Stimulated activated CD8-positive, alpha-beta memory T cell treated with anti-CD3 and anti-CD28 coated beads, Interleukin-2, amount 100 ng/mL, for 1 hour (primary cell): ENCODE measurements at places on chromosomes 7 and 10.

GRCh38 chr7:43302211-43302711 lies 189.8 kb downstream of the HECW1 start:
- no peak for DNase-seq

DNA sequence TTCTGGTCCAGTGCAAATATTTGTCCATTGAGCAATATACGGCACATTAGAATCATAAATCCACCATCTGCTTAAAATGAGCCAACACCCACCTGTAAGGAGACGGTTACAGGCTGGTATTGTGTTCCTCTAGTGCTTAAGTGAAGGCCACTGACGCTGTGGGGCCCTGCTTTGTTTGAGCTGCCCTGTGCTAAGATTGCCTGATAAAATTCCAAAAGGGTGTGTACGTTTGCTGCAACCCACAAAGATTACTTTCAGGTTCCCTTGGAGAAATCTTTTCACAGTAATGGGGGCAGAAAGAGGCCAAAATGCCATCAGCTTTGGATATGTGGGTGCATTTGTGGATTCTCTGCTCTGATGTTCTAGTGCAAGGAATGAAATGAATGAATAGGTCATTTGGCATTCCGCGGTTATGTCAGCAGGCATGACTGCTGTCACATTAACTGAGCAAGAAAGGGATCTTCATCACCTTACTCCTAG lies 34.4 kb downstream of the AGR3 start:
- no peak for DNase-seq

DNA sequence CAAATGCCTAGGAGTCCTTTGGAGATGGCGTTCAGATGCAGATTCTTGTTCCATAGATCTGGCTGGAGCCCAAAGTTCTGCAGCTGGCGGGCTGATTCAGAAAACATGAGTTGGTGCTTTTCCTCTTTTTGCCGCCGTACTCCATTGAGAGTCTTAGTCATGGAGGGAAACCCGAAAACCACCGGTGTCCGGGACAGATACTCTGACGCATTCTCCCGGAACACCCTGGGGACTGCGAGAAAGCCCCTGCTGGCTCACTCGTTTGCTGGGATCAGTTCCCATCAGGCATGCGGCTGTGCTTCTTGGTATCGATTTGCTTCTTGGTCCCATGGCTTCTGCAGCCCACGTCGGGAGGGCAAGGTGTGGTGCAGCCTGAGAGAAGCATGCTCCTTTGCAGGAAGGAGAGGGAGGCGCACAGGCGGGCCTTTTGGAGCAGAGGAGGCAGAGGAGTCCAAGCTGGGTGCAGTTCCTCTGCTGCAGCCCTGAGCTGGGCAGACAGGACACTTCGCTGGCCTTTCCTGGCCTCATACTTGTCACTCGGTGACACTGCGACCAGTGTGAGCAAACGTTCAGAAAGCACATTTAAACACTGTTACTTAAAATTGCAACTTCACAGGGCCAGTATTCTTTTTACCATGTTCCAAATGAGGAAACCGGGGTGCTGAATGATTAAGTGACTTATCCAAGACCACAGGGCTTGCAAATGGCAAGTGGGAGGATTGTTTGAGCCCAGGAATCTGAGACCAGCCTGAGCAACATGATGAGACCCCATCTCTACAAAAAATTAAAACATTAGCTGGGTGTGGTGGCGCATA lies 30.6 kb upstream of the PFKFB3 start:
- DNase-seq: no peak

GRCh38 chr10:69804775-69805174 lies 3.1 kb downstream of the COL13A1 start:
- DNase-seq: no peak

DNA sequence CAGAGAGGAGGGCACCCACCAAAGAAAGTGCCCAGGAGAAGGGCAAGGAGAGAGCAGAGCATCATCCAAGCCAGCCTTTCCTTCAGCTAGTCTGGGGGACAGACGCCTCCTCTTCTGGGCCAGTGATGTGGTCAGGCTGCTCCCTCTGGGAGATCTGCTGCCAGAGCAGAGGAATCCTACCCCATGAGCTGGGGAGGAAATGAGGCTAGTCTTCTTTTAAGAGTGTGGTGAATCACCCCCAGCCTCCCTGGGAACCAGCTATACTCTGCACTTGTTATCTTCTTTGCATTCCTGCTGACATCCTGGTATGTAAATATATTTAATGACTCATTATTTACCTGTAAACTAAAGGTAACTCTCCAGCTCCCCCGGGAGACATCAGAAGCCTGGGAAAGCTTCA lies 41.6 kb upstream of the EPHB6 start:
- DNase-seq: no peak

- no peak for DNase-seq
These were observed 98.0 kb upstream of the FAM171A1 start for GRCh38 chr10:15469111-15469510.

DNA sequence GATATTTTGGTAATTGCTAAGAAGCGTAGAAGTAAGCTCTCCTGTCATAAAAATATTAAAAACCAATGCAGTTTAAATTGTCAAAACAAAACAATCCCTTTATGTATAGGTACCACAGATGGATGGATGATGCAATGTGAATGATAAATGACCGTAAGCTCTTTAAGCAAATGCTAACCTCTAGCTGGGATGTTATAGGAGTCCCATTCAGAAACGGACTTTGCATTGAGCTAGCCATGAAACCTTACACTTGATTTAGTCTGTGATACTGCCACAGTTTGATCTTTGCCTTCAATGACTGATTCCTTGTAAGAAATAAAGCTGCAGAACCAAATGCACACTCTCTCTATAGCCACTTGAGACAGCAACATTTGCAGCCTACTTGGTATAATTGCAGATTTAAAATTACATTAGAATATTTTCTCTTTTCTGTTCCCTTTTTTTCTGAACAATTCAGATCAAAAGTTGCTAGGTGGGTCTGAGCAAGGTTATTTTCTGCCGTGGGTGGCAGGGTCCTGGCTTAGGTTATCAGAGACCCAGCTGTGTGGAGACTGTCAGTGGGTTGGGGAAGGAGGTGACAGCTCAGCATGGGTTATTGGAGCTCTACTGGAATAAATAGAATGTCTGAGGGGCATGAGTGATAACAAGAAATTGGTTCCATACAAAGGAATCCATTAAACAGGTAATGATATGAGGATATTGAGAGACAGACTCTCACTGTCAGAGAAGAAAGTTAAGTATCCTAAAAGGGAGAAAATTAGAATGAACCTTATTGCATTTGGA lies 258.8 kb upstream of the CDC14C start:
- DNase-seq: no peak

DNA sequence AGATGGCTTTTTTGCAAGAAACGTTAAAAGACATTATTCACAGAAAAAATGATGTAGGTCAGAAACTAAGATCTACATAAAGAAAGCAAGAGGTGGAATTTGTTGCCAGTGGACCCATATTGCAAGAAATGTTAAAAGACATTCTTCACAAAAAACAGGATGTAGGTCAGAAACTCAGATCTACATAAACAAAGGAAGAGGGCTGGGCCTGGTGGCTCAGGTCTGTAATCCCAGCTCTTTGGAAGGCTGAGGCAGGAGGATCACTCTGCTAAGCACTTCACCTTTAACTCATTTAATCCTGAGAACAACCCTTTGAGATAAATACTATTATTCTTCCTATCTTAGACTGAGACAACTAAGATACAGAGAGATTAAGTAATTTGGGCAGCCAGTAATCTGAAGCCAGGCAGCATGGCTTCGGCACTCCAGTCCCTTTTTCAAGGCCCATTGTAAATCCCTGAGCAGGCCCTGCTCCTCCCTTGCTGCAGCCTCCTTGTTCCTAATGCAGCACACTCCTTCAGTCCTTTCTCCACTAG lies 11.6 kb downstream of the ZFAND4 start:
- no peak for DNase-seq

DNA sequence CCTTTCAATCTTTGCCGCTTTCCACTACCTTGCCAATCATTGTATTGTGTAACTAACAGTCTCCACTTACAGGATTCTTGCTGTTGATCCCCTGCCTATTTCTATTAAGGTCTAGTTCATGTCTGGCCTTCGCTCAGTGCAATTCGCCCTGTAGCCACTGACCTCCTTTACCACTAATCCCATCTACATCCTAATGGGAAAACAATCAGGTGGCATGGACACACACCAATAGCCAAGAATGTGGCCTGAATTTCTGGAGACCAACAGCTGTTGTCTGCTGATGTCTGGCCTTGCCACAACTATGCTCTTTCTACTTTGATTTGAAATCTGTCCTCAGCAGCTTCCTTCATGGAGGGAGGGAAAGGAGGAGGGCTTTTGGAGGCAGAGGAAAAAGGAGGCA lies 546.2 kb downstream of the SORCS3 start:
- no peak for DNase-seq

DNA sequence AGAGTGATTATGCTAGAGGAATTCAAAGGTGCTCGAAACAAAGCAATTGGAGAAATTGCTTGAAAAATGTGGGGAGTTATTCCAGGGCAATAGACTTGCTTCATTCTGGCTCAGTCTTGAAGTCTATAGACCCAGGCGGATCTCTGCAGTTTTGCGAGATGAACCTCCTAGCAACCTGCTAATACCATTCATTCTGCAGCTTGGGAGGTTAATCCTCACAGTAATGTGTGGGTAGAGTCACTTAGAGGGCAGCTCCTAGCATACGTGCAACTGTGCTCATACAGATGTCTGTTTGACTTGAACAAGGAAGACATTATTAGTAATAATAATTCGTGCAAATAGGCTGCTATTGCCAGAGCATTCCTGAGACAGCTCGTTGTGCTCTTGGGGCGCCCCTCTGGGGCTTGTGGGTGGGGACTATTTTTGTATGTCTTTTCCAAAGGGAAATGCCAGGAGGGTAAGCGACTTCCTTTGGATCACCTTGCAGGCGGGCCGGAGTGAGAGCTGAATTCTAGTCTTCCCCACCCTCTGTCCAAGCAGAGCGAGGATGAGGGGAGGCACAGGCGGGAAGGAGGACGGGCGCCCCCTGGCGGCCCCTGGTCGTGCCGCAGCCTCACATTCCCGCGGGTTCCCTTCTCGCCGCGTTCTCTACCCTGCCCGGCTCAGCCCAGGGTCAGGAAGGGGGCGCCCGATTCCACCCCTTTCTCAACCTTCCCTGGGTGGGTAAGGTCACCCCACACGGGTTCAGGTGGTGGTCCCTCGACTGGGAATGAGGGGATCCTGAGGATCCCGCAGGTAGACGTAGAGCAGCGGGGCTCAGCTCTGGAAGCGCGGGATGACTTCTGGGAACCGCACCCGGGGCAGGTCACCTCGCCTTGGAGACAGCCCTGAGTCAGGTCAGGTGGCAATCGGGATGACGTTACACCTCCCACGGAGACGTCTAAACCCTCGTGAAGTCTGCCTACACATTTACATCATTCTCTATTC lies 241.5 kb downstream of the PHTF2 start:
- DNase-seq: no peak

DNA sequence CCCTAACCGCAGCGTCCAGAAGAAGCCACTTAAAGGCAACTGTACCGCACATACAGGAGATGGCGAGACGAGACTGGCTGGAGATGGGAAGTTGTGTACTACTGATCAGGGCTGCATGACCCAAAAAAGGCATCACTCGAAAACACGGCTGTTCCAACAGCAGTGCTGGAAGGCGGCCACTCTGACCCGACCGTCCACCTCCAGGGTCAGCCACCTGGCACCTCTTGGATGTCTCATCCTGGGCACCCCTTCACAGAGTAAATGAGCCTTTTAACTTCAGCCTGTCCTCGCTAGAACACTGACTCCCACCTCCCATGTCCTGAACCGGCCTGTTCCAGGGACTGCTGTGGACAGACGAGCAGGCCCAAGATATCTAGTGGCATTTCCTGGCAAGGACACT lies 180.7 kb downstream of the DIP2C start:
- no peak for DNase-seq

DNA sequence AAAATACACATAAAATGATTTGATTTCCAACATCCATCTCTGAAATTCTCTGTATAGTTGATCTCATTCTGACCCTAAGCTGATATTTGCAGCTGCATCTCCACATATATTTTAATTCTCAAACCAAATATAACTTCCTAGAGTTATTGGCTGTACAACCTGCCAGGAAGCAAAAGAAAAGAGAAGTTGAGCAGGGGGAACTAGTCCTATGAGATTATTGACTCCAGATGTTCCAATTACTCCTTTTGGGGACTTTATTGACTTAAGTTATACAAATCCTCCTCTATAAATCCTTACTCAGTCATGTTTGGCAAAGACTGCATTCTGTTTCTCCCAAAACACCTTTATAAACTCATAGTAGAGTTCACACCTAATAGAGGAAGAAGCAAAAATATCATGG lies 599.4 kb upstream of the ANKRD30A start:
- DNase-seq: no peak

GRCh38 chr7:121088870-121089269 lies 100.4 kb downstream of the CPED1 start:
- no peak for DNase-seq

DNA sequence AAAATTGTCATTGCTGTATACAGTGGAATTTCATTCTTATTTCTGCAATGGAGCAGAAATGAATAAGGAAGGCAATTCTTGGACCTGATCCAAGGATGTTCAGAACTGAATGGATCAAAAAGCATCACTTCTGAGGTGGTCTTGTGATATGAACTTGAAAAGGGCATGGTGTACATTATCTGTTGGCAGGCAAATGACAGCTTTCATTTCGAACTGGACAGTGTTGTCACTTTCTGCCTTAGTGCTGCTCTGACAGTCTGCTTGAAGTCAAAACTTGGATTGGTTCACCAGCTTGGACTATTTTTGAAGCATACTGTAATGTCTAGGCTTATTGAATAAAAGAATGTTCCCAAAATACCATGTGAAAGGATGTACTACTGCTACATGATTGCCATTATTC lies 52.0 kb downstream of the VCL start:
- no peak for DNase-seq

- DNase-seq: no peak
These were observed 175.6 kb downstream of the OTUD1 start for GRCh38 chr10:23614483-23614882.

- no peak for DNase-seq
These were observed 243.9 kb downstream of the GLRX3 start for GRCh38 chr10:130380056-130380455.

- no peak for DNase-seq
These were observed 55.6 kb downstream of the GRB10 start for GRCh38 chr7:50727072-50727471.

DNA sequence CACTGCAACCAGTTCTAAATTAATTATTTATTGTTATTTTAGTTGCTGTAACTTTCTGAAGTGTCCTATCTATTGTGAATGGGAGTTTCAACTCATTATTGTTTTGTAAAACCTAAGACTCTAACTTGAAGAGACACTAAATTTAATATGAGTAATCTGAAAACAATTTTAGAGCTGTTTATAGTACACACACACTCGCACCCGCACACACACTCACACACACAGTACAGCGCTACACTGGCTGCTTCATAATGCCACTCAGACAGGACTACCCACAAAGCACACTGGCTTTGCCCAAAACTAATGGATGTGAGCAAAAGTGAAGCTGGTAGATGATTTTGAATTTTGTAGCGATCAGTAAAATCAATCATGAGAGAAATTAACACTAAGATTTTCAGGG lies 238.9 kb upstream of the ETV1 start:
- no peak for DNase-seq

DNA sequence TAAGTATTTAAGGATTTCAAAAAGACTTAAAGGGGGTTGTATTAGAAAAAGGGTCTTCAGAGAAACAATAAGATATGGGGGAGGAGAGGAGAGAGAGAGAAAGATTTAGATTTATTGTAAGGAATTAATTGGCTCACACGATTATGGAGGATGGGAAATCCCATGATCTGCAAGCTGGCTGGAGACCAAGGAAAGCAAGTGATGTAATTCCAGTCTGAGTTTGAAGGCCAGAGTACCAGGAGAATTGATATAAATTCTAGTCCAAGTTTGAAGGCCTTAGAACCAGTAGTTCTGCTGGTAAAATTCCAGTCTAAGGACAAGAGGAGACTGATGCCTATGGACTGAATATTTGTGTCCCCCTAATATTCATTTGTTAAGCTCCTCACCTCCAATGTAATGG lies 20.6 kb upstream of the SLC13A1 start:
- DNase-seq: no peak
